ENCODE measurements at places on chromosomes 11 and 22.

- no peak for DNase-seq
- no peaks in the 10 kb centered on the region for H3K36me3 ChIP-seq
- no peak overlapping the region for H3K27ac ChIP-seq
- peaks cover 6% of the 10 kb centered on the region for H3K27me3 ChIP-seq
Measured at GRCh38 chr11:101269390-101269789, 139.8 kb upstream of the PGR start.

GRCh38 chr22:46066691-46067090 lies 83.6 kb upstream of the PPARA start:
- H3K36me3 ChIP-seq, result no peaks in the 10 kb centered on the region
- H3K27ac ChIP-seq, result no peak overlapping the region
- no peak for DNase-seq
- peaks cover 86% of the 10 kb centered on the region for H3K27me3 ChIP-seq

DNA sequence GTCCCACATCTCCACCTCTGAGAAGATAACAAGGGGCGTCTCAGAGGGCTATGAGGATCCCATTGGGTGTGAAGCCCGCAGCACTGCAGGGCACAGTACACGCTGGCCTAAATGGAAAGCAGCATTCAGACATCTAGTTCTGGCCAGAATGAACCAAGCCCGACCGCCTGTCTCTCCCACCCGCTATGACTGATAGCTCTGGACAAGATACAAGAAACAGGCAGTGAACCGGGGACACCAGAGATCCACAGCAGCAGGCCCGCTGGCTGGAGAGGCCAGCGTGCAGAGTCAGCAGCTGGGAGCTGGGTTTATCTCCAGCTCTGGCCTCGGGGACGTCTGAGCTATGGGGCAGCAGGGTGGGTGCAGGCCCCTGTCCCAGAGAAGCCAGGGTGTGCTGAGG lies 9.6 kb downstream of the CERK start:
- H3K27me3 ChIP-seq, result no peaks in the 10 kb centered on the region
- H3K36me3 ChIP-seq, result no peaks in the 10 kb centered on the region
- no peak overlapping the region for H3K27ac ChIP-seq
- no peak overlapping the region for H3K4me3 ChIP-seq

DNA sequence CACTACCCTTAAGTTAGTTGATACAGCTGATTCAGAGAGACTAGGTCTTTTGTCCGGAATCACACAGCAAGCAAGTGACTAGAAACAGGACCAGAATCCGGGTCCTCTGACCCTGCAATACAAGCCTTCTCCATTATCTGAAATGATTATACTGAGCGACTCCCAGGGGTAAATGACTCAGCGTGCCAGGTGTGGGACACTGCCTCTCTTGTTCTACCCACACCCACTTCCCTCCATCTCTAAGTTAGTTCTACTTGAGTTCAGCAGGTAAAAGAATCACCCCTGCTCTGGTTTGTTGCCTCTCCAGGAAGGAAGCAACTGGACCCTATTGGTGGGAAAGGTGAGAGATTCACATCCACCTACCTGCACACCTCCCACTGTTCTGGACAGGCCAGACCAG lies 156.9 kb downstream of the DBX1 start:
- peaks cover 23% of the 10 kb centered on the region for H3K27me3 ChIP-seq
- H3K27ac ChIP-seq, result no peak overlapping the region
- peaks cover 53% of the 10 kb centered on the region for H3K4me1 ChIP-seq
- H3K4me3 ChIP-seq, result no peak overlapping the region
- no peak for DNase-seq
- no peaks in the 10 kb centered on the region for H3K36me3 ChIP-seq

DNA sequence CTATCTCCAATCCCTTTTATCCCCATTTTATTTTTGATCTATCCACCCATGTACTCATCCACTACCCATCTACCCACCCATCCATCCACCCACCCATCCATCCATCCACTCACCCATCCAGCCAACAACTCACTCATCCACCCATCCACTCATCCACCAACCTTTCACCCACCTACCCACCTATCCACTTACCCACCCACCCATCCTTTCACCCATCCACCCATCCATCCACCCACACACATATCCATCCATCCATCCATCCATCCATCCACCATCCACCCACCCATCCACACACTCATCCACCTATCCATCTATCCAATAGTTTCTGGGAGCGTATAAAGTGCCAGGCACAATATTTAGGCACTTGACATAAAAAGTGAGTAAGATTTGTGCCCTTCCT lies 39.2 kb upstream of the NFAM1 start:
- no peak overlapping the region for H3K27ac ChIP-seq
- DNase-seq, result no peak
- peaks cover 34% of the 10 kb centered on the region for H3K27me3 ChIP-seq

GRCh38 chr11:34997952-34998528 lies 81.6 kb downstream of the PDHX start:
- no peak overlapping the region for H3K4me3 ChIP-seq
- H3K27me3 ChIP-seq, result no peaks in the 10 kb centered on the region
- H3K27ac ChIP-seq, result no peak overlapping the region
- H3K4me1 ChIP-seq, result no peaks in the 10 kb centered on the region
- no peaks in the 10 kb centered on the region for H3K36me3 ChIP-seq

DNA sequence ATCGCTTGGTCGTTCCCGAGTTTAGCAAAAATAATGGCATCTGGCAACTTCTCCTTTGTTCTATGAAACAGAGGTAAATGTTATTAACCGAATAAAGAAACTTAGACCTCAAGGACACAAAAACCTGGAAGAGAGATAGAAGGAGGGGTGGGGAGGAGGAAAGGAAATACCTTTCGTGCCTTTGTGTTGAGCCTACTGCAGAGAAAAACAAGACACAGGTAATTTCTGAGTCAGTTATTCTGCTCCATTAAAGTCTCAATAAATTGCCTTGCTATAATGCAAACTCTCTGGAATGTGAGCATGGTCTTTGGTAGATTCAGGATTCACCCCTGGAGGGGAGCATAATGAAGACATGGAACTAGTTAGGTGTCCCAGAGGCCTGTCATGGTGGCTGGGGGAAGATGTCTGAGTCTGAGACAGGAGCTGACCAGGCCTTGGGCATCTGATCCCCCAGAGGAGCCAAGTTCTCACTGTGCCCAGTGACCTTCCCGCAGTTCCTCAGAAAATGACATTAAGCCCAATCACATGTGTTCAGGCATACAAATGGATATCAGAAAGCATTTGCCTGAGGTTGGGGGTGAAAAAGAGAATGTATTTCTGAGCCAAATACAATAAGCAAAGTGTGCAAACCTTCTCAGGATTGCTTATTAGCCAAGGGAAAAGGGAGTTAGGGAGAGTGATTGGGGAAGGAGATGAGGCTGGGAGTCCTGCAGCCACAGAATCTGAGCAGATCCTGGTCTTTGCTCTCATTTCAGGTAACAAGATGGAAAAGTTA lies 72.6 kb upstream of the CADM1 start:
- H3K27me3 ChIP-seq, result no peaks in the 10 kb centered on the region
- H3K4me3 ChIP-seq, result no peak overlapping the region
- DNase-seq, result no peak
- H3K4me1 ChIP-seq, result peaks cover 24% of the 10 kb centered on the region

DNA sequence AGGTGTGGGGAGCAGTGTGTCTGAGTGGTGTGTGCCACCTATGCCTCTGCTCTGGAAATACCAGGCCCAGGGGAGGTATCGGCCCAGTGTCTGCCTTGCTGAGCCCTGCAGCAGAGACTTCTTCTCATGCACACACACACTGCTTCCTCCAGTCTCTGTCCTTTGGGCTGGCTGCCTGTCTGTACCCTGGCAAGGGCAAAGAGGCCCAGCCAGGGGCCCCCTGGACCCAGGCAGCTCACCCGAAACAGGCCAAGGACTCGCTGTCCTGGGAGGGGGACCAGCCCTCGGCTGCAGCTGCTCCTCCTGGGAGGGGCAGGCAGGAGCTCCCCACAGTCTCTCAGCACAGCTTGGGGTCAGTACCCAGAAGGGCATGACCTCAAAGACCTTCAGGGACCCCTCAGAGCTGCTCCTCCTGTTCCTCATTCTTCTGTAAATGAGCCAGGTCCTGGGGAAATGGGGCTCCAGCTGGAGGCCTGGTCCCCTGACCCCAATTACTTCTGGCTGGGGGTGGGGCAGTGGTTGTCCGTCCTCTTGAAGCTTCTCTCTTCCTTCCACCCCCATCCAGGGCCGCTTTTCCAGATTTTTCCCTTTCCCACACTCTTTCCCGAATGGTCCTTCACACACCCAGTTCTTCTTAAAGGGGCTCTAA lies 24.5 kb upstream of the ALX4 start:
- peaks cover 85% of the 10 kb centered on the region for H3K27me3 ChIP-seq
- H3K4me1 ChIP-seq, result peaks cover 9% of the 10 kb centered on the region
- H3K36me3 ChIP-seq, result no peaks in the 10 kb centered on the region
- DNase-seq, result no peak
